ENCODE measurements at places on chromosomes 12 and 14.

GRCh38 chr12:28941248-28941647 lies 207.8 kb upstream of the FAR2 start:
- DNase-seq, result no peak

DNA sequence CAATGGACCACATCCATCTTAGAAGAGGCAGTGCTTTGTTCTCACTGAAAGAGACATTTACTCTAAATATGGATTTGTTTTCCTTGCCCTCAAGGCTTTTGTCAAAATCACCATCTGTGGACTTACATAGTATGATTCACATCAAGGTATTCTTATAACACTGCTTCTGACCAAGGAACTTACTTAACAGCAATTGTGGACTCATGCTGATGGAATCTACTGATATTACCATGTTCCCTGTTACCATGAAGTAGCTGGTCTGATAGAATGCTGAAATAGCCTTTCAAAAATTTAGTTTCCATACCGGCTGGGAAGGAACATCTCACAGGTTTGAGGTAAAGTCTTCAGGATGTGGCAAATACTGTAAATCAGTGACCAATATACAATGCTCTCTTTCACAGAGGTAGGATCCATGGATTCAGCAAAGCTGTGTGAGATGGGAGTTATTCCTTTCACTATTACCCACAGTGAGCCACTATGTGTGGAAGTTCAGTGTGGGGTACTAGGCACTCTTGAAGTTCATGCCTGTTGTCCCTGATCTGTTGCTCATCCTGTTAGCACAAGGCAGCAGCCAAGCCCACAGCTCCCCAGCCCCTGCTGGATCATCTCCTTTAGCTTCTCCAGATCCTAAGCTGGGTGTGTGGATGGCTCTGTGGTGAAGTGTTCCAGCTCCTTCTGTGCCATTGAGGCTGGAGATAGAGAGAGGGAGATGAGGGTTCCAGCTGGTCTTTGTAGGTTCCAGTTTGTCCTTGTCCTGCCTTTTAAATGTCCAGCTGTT lies 126.4 kb downstream of the ATP23 start:
- DNase-seq, result peak; percentile 89

DNA sequence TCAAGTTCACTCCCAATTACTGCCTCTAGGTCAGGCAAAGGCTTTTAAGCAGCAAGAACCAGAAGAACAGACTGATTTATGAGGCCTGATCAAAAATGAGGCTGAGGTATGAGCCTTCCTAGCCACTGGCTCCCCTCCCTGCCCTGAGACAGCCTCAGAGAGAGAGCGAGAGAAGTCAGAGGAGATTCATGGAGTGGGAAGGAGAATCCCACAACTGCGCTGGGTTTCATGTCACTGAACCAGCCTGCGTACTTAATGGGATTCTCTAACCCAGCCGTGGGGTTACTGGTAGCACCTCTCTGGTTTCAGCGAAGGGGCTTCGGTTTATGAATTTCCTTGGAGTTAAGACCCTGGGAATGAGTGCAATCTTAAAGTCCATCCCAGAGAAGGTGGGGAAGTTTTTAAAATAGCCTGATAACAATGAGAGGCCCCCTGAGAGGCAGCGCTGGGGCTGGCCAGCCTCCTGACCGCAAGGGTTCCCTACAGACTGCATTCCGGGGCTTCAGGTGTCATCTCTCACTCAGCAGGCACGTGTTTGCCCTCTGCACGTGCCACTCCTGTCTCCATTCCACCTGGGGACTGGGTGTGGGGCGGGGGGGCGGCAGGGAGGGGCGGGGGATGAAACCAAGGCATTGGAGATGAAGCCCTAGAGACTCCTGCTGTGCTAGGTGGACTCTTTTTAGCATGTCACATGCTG lies 6.1 kb upstream of the GPRC5A start:
- DNase-seq, result no peak

- no peak for DNase-seq
Observed at GRCh38 chr14:83923842-83924241, 1606.1 kb upstream of the FLRT2 start.

GRCh38 chr12:85843606-85844310 lies 7.5 kb upstream of the RASSF9 start:
- no peak for DNase-seq

- no peak for DNase-seq
Observed at GRCh38 chr14:89902881-89903280, 51.6 kb downstream of the EFCAB11 start.

Measured in non-pigmented ciliary epithelial cell (primary cell).